ENCODE measurements at places on chromosomes 7 and 10. TPM values are rescaled to one million over a fixed set of nuclear protein-coding genes. Genes with fewer than 3 reads are reported as not detected.

Gene GRID2IP
- total RNA-seq = 1.5 TPM

Gene TAF3
- 6.4 TPM for total RNA-seq

Gene EZH2
- total RNA-seq = 1.4 TPM

Gene SLIT1
- 0.11 TPM for total RNA-seq

Gene GSDME
- total RNA-seq = 6.6 TPM

Gene STEAP4
- total RNA-seq = 53.6 TPM

Gene SPDYE11
- not detected for total RNA-seq

- DNase-seq = peak; percentile 54
Measured at GRCh38 chr10:58385784-58386112, 538 bp downstream of the TFAM start.

DNA sequence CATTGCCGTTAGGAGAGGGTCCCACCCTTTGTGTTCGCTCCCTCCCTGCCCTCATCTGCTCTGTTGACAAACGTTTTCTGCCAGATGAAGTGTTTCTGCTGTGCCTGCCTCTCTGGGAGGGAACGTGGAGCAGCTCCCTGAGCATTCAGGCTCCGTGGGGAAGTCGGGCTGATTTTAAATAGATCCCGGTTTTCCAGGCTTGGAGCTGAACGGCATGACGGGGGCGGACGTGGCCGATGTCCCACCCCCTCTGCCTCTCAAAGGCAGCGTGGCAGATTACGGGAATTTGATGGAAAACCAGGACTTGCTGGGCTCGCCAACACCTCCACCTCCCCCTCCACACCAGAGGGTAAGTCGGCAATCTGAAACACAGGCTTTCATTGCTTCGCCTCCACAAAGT lies 101.9 kb upstream of the NPS start:
- no peak for DNase-seq

DNA sequence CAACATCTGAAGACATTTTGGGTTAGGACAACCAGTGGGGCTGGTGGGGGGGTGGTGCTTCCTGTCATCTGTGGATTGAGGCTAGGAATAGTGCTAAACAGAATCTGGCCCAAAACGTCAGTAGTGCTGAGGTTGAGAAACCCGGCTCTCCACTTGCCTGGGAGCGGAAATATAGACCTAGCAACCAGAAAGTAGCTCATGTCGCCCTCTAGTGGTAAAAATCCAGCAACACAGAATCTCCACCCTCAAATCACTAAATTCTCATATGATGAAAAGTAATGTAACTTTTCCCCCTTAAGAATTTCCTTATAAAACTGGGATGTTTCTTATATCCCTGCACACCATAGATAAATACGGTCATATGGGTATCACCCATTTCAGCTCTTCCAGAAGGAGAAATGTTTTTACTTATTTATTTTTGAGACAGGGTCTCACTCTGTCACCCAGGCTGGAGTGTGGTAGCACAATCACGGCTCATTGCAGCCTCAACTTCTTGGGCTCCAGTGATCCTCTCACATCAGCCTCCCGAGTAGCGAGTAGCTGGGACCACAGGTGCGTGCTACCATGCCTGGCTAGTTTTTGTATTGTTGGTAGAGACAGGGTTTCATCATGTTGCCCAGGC lies 34.4 kb downstream of the ZC3HAV1 start:
- DNase-seq = peak; percentile 90

DNA sequence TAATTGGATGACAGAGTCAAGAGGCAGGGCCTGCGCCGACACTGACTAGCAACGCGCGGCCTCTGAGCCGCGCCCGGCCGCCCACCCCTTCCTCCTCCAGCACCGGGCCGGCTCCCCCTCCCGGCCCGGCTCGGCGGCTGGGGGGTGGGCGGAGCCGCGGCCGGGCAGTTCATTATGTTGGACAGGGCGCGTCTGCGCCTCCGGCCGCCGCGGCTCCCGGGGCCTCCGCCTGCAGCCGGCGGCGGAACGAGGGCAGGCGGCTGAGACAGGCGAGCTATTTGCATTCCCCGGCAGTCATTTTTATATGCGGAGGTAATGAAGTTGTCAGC lies 106.7 kb downstream of the SNX10 start:
- DNase-seq = peak; percentile 75

GRCh38 chr7:29386196-29386765 lies 177.4 kb upstream of the PRR15 start:
- no peak for DNase-seq

DNA sequence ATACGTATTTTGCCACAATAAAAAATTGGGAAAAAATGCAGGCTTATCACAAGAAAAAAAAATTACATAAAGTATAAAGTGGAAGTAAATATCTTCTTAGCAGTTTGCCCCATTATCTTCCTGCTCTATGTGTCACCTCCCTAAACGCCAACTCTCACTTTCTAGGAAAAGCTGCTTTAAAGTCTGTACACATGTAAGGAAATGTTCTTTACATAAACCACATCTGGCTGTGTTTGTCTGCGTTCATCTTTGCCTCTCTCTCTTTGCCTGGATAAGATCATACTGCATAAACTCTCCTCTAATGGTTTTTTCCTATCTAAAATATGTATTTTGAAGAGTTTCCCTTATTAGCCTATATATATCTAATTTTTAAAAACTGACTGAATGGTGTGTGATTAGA lies 23.0 kb upstream of the UMAD1 start:
- DNase-seq = no peak

DNA sequence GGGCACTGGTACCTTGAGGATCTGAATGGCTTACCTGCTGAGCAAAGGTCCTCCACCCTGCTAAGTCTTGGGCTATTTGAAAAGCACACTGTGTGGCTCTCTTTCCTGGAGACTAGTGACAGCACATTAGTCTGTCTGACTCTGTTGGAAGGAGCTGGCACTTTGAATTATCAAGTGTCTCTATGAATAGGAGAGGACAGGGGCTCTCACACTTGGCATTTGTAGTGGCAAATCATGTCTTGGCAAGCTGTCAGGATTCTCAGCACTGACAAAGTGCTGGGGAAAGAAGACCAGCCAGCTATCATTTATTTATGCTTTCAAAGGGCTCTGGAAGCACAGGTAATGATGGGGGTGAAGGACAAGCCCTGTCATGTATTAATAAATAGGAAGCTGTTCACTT lies 62.8 kb downstream of the MTPN start:
- no peak for DNase-seq

GRCh38 chr10:69797959-69798358 lies 3.7 kb upstream of the COL13A1 start:
- no peak for DNase-seq

DNA sequence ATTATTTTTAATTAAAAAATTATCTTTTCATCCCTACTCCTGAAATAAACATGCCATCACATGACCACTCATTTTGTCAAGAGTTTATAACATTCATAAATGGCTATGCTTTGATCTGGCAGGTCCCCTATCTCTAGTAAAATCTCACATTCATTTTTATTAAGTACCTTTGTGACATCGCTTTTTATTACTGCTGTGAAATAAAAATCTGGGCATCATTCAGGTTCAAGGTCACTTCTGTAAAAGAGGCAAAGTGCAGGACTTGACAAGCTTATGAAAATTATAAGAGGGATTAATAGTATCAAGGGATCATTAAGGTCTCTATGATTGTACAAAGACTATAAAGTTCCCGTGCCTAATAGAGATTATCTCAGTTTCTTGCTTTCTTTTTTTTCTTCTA lies 416.8 kb upstream of the SEMA3A start:
- no peak for DNase-seq

- DNase-seq = no peak
Measured at GRCh38 chr7:35905555-35905954, 104.7 kb downstream of the SEPTIN7 start.

GRCh38 chr7:106865130-106866041 lies at the start of gene PIK3CG:
TSS of gene PIK3CG (plus strand) at chr7:106865282. CDS start at chr7:106867562, 2,280 bp downstream.
- no peak for DNase-seq

DNA sequence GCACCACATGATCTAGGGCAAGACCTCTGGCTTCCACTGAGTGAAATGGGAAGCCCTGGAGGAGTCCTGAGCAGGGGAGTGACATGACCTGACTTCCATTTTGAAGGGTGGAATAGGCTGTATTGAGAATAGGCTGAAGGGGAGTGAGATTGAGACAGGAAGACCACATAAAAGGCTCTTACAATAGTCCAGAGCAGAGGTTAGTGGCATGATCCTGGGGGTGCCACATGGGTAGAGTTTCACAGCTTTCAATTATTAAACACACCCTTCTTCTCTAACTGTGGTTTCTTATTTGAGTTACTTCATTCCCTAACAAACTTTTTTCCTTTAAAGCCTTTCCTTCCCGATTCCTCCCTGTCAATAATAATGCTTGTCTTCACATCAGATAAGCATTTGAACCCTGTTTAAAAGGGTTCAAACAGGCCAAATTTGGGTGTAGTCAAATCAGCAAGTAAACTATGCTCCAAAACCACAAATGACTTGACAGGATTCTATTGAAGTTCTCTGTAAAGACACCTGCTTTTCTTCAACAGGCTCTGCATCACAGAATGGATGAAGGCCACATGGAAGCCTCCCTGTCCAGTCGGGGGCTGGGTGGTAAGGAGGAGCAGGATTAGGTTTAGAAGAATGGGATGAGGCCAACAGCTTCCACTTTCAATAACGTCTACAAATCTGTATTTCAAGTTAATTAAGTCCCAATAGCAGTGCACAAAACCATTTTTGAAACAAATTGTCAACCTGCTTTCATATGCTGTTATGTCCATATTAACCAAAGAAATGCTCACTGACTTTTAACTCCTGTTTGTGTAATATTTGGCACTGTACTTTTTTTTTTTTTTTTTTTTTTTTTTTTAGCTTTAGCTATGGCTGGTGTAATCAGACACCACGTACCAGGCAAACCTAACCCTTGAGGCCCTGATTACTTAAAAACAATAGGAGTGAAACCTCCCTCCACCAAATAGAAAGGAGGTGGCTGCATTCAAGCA lies 131.9 kb downstream of the NRCAM start:
- DNase-seq = no peak

DNA sequence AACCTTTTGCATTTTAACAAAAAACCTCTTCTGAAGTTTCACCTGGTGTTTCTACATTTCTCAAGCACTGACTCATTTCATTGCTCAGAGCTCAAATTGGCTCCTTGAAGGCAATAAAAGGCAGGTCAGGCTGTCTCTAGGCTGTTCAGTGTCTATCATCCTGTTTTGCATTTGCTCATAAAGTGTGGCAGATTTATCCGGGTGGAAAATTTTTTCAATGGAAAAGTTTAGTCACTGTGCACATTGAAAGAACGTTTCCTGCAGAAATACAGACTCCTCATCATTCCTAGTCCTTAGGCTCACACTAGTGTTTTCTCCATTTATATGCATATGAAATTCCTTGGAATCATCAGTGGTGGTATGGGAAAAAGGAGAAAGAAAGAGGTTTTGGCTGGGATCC lies 114.2 kb upstream of the DGKB start:
- no peak for DNase-seq

- DNase-seq = no peak
Measured at GRCh38 chr7:64884913-64885370, 18.1 kb upstream of the ZNF273 start.

GRCh38 chr7:117019287-117019686 lies 66.0 kb downstream of the ST7 start:
- DNase-seq = no peak

GRCh38 chr7:20834656-20835055 lies 48.0 kb upstream of the SP8 start:
- DNase-seq = no peak

DNA sequence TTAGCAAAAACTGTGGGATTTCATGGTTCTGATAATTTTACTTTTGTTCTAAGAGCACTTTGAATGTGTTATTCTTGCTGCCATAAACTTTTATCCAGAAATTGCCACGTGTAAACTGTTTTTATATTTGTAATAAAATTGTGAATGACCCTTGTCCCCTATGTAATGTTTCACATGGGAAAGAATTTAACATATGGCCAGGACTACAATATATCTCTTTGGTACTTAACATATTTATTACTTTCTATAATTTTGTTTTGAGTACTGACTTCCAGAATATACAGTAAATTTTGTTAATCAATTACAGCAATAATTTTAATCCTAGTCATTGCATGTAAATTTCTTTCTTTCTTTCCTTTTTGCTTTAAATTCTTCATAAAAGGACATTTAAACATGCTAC lies 735.0 kb upstream of the PHF14 start:
- DNase-seq = no peak

- peak; percentile 76 for DNase-seq
Measured at GRCh38 chr10:34666008-34666704, 148.9 kb downstream of the PARD3 start.

- DNase-seq = no peak
Measured at GRCh38 chr10:60254776-60255175, 134.9 kb downstream of the ANK3 start.

DNA sequence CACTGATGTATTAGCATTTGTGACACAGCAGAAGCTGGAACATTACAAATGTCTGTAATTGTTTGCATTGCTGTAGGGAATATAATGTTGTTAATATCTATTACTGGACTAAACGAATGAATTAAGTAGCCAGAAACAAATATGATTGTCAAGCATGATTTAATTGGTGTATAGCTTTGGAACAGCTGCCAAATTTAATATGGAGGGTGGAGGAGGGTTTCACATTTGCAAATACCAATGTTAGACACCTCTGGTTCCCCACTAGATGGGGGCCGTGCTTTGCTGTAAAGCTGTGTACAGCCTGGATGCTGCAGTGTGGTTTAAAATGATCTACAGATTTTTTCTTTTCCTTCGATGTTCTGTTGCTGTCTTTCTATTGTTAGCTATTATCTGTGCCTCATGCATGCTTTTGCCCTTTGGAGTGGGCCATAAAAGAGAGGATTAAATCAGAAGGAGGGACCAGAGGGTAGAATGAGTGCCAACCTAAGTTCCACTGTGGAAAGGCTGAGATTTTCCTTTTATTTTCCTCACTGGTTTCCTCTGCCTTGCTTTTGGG lies 23.1 kb downstream of the DNAJB9 start:
- no peak for DNase-seq

DNA sequence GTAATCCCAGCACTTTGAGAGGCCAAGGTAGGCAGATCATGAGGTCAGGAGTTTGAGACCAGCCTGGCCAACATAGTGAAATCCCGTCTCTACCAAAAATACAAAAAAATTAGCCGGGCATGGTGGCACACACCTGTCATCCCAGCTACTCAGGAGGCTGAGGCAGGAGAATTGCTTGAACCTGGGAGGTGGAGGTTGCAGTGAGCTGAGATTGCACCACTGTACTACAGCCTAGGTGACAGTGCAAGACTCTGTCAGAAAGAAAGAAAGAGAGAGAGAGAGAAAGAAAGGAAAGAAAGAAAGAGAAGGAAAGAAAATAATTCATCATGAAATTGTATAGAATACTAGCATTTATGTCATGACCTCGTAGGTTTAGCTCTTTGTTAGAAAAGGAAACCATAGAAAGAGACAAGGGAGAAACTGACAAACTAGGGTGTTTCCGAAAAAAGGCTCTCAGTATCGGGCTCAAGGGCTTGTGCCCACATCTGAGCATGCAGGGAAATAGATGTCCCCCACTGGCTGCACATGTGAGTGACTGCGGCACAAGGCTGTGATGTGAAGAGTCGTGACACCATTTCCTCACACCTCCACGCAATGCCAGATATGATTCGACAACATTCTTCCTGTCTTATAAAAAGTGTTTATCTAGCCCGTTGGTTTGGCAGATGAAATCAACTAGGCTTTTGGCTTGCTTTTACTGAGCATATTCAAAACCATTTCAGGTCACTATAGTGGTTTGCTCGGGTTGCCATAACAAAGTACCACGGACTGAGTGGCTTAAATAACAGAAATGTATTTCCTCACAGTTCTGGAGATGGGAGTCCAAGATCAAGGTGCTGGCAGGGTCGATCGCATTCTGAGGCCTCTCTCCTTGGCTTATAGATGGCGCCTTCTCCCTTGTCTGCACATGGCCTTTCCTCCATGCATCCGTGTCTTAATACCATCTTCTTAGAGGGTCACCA lies 2.0 kb downstream of the SRGN start:
- DNase-seq = peak; percentile 68
